Breast epithelium (tissue), 4 donors: ENCODE measurements at places on chromosomes 5 and 9.

DNA sequence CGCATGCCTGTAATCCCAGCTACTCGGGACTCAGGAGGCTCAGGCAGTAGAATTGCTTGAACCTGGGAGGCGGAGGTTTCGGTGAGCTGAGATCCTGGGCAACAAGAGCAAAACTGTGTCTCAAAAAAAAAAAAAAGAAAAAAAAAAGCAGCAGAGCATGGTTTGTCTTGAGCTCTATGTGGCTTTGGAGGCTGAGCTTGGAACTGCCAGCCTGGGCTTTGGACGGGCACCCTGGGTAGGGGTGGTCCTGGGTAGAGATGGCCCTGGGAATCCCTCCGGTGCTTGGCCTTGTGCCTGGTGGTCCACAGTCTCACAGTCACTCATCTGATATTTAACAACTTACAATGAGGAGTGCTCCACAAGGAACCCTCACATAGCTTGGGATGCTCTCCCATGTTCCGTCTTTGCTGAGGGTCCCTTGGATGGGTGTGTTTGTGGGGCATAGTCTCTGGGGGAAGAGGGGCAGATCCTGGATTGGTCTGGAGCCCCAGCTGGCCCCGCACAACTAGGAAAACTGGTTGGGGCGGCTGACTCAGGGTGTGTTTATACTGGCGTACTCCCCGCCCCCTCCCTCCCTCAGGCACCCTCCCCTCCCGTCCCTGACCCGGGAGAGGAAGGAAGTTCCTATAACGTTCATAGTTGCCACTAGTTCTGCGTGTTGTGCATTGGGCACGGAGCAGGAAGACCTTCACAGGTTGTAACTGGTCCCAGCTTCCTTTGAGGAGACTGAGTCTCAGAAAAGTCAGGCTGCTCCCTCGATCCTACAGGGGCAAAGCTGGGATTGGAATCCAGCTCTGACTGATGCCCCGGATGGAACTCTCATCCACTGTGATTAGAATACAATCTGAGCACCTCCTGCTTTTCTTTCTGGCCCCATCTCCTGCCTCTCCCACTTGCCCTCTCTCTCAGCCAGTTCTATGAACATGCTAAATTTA is 11.2 kb downstream of the IER5L start:
- DNase-seq, result peak; percentile 92

DNA sequence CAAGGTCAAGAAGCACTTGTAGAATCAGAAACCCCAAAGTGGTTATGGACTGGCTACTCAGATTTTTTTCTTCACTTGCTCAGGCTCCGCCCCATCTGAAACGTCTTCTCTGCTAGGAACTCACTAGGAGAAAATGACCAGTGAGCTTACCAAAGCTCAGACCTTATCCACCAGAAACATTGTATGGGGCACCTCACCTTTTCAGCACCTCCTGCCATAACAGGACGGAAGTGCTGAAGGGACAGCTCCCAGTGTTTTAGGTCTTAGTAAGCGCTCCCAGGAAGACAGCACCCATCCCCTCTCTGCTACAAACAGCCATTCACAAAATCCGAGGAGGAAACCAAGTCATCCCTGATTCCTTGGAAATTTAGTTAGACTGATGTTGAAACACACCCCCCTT is 1.2 kb upstream of the GABRA1 start:
- no peak for DNase-seq

DNA sequence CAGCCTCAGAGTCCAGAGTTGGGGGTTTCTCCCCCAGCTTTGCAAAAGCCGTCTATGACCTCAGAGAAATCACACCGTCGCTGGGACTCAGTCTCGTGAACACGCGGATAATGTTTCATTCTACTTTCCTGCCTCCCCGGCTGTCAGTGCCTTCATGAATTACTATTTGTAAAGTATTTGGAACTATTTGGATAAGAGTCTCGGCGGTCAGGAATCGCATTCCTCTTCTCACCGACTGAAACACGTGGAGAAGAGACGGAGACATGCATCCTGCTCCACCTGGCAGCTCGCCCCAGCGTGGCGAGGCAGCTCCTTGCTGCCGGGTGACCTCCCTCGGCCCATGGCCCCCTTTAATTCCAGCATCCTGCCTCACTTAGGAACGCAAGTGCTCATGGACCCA is 23.9 kb downstream of the IRX2 start:
- DNase-seq, result no peak

- DNase-seq, result no peak
Observed at GRCh38 chr5:149356391-149356790, 1.5 kb upstream of the PCYOX1L start.

DNA sequence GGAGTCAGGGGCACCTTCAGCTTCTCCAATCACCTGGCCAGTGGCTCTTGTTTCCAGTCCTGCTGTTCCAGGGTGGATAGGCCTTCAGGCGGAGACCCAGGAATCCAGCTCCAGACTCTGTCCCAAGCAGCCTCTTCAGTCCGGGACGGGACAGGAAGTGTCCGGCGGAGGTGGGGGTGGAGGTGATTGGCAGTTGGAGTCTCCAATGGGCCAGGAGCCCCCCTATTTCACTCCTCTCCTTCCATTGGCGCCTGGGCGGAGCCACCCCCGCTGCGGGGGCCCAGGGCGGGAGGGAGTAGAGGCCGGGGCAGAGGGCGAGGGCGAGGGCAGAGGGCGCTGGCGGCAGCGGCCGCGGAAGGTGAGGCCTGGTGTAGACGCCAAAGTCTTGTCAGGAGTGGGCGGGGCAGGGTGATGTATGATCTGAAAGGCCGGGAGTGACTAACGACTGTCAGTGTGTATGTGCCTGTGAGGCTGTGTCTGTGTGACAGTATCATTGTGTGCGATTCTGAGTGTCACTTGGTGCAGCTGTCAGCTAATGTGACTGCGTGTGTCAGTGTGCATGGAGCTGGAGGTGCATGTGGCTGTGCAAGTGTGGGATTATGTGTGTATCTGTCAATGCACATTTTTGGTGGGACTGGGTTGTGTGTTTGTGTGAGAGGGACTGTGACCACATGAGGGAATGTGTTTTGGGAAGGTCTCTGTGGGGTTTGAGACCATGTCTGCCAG is at the start of gene IL11RA:
Gene IL11RA, plus strand, starts transcription at position 310 of the 726 bp plus-strand sequence. CDS start 3,033 bp downstream, outside the sequence.
- DNase-seq, result peak; percentile 75

- DNase-seq, result no peak
Observed at GRCh38 chr5:103511554-103511885, 51.1 kb downstream of the NUDT12 start.

- no peak for DNase-seq
Observed at GRCh38 chr5:43073597-43074546, 33.8 kb upstream of the ANXA2R start.

GRCh38 chr5:143229896-143230675 is 173.4 kb downstream of the NR3C1 start:
- DNase-seq, result no peak

- no peak for DNase-seq
Observed at GRCh38 chr9:36603006-36603405, 30.3 kb downstream of the MELK start.

GRCh38 chr5:130055572-130055971 is 151.3 kb downstream of the CHSY3 start:
- no peak for DNase-seq

DNA sequence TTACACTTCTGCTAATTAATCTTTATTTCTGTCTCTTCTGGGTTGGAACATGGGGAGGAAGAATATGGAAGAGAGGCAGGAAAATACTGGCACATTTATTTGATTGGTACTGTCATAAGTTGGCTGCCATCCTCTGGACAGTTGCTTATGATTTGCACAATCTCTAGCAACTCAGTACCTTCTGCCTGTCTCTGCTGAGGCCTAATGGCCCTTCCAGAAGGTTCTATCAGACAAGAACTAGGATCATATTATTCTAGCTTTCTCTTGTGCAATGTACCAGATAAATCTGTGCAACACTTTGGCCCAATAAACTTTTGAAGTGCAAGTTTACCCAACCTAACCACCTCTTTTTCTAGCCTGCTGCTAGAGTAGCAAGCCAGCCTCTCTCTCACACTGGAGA is 335.0 kb downstream of the ARRDC3 start:
- no peak for DNase-seq

- no peak for DNase-seq
Observed at GRCh38 chr9:137130176-137130755, 8.7 kb upstream of the GRIN1 start.

DNA sequence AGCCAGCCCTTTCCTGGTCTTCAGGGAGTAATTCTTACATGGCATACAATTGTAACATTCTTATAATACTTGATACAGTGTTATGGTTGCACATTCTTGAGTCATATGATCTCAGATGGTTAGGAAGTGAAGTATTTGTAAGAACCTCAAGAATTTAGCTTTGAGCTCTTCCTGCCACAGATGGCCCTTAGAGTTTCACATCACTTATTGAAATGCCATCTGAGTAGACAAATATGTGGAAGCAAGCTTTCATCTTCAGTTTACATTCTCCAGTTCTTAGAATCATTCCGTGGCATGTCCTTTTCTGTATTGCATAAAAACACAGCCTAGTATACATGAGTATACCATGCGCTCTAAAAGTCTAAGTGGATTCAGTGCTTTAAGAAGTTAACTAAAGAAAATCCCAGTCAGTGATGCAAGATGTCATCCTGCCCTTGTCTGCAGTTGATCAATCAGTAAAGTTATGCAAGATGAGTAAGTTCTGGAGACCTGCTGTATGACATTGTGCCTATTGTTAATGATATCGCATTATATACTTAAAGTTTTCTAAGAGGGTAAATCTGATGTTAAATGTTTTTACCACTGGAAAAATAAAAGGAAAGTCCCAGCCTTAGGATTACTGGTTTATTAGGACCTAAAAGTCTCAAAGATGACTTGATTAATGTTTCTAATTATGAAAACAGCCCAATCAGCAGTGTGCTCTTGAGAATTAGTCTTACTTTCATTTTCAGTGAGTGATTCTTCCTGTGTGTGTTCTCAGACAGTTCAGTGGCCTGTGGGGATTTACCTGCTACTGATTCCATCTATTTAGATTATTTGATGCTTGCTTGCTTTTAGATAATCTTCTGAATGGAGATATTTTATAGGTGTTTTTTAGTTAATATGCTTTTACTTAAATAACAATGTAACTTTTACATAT is 29.4 kb downstream of the RHOBTB3 start:
- no peak for DNase-seq

DNA sequence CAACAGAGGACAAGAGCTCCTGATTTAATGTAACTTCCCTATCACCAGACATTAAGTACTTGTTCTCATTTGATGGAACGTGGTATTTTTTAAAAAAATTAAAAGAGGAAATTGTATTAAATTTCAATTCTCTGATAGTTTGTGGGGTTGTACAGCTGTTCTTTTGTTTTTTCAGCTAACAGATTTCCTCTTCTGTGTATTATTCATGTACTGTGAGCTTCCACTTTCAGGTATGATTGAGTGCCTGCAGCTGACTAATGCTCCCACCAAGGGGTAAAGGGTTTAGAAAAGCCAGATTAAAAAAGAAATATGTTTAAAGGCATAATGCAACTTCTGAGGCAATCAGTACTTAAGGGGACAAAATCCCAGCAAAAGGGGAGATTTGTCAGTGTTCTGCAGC is 117.7 kb upstream of the ACTBL2 start:
- DNase-seq, result no peak

- DNase-seq, result no peak
Observed at GRCh38 chr5:61159070-61159469, 3.2 kb downstream of the SMIM15 start.

- DNase-seq, result no peak
Observed at GRCh38 chr9:128061275-128061960, 5.7 kb downstream of the NAIF1 start.

GRCh38 chr9:70472268-70473249 is 58.1 kb upstream of the KLF9 start:
- DNase-seq, result no peak
